ENCODE measurements at places on chromosomes 3 and 15.

DNA sequence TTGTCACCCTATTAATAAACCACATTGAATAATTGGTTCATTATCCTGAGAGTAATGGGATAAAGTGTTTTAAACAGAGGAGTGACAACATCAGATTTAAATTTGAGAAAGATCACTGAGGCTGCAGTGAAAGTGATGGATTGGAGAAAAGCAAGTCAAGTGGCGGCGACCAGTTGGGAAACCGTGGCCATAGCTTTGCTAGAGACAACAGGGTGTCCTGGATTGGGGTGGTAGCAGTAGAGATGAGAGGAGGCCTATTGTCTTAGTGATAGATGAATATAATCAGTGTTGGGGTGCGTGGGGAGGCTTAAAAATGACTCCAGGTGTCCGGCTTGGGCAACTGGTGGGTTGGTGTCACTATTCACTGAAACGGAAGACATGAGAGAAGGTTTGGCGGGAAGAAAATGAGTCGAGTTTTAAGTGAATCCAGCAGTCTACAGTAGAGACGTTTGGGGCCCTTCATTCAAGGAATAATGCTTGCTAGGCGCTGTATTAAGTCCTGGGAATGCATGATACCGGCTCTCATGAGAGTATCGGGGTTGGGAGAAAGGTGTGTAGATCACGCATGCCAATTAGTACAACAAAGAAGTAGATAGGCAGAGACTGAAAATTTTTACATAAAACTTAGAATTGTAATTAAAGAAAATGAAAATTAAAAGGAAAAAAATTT lies 819 bp downstream of the NEK4 start:
- DNase-seq, result no peak

- no peak for DNase-seq
Observed at GRCh38 chr3:155244216-155244615, 49.3 kb downstream of the STRIT1 start.

DNA sequence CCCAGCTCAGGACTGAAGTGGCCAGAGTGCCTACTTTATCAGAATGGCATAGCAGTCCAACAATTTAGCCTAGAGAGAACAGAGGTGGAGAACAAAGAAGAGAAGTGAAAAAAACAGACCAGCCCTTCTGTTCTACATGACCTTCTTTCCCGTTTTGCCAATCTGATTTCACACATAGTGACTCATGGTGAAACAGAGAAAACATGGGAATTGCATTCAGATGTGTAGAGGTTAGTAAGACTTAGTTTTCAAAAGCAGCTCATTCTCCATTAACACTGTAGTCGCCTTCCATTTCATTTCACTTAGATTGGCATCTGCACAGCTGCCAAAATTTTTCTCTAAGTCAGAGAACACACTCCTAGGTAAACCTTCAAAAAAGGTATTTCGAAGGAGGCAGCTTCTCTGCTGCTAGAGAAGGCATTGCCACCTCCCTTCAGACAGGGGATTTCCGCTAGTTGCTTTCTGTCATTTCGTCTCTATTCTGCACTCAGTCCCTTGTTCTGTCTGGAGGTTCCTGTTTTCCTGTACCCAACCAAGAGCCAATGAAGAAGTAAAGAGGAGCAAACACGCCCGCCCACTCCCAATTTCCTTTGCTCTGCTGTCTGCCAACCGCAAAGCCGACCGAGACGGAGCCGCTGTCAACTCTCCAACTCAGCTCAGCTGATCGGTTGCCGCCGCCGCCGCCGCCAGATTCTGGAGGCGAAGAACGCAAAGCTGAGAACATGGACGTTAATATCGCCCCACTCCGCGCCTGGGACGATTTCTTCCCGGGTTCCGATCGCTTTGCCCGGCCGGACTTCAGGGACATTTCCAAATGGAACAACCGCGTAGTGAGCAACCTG lies at the start of gene ARL6IP5:
ARL6IP5 (plus strand) TSS at position 612 of the 842 bp plus-strand sequence; CDS start at position 723, 111 bp downstream.
- DNase-seq, result peak; percentile 38

GRCh38 chr15:72492733-72493132 lies 18.6 kb downstream of the ARIH1 start:
- no peak for DNase-seq

DNA sequence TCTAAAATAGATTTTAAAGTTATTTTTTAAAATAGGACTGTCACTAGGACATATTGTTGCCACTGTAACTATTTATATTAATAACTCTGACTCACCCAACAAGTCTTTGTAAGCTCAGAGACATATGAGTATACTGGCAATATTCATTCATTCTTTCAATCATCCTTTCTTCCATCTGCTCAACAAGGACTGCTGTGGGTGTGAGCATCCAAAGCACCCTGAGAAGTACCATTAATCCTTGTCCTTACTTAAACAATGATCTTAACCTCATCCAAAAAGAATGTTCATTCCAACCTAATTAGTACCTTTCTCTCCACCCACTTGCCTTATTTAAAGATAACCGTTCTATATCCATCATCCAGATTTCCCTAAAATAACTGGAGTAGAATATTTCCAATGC lies 94.2 kb upstream of the PPP2R3A start:
- DNase-seq, result no peak

- peak; percentile 70 for DNase-seq
Observed at GRCh38 chr3:43155464-43156121, 49.7 kb upstream of the POMGNT2 start.

- no peak for DNase-seq
Observed at GRCh38 chr15:61974759-61975158, 85.5 kb downstream of the VPS13C start.

- DNase-seq, result no peak
Observed at GRCh38 chr3:13954266-13954665, 74.4 kb upstream of the WNT7A start.

DNA sequence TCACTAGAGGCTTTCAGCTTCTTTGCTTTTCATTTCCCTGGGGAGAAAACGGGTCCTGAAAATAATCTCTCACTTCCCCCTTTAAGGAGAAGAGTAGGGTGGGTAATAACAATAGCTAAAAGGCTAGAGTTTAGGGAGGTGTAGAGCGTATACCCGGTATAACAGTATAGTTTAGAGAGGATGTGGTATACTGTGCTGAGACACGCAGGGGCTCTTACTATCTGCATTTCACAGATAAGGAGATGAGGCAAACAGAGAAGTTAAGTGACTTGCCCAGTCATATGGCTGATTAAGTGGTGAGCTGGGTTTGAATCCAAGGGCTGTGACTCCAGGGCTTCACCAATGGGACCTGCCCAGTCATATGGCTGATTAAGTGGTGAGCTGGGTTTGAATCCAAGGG lies 15.0 kb upstream of the KCNMB3 start:
- DNase-seq, result no peak

DNA sequence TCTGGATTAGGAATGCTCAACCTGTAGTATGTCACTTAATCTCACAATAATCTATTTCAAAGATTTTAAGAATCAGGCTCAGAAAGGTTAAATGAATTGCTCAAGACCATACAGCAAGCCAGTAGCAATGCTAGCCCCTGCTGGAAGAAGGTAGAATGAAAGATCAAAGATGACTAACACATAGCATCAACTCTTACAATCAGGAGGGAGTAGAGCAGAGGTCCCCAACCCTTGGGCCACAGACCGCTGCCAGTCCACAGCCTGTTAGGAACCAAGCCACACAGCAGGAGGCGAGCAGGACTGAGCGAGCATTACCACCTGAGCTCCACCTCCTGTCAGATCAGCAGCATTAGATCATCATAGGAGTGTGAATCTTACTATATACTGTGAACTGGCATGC lies 15.5 kb upstream of the GATM start:
- DNase-seq, result no peak

GRCh38 chr3:27630885-27631284 lies 91.2 kb downstream of the EOMES start:
- peak; percentile 35 for DNase-seq

DNA sequence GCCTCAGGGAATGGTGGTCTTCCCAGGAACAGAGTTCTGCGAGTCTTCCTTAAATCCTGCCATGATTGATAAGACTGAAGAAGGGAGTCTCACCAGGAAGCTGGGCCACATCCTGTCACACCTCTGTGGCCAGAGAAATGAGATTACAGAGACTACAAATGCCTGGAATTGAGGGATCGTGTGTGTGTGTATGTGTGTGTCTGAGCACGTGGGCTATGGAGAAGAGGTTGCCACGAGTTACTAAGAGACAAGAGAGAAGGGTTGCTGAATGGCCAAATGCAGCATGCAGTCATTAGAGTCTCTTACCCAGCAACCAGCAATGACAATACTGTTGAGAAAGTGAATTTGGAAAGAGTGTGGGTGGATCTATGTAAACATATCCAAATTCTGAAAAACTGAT lies 443.1 kb downstream of the MFSD1 start:
- DNase-seq, result no peak

GRCh38 chr3:24394754-24395153 lies 99.9 kb downstream of the THRB start:
- no peak for DNase-seq

DNA sequence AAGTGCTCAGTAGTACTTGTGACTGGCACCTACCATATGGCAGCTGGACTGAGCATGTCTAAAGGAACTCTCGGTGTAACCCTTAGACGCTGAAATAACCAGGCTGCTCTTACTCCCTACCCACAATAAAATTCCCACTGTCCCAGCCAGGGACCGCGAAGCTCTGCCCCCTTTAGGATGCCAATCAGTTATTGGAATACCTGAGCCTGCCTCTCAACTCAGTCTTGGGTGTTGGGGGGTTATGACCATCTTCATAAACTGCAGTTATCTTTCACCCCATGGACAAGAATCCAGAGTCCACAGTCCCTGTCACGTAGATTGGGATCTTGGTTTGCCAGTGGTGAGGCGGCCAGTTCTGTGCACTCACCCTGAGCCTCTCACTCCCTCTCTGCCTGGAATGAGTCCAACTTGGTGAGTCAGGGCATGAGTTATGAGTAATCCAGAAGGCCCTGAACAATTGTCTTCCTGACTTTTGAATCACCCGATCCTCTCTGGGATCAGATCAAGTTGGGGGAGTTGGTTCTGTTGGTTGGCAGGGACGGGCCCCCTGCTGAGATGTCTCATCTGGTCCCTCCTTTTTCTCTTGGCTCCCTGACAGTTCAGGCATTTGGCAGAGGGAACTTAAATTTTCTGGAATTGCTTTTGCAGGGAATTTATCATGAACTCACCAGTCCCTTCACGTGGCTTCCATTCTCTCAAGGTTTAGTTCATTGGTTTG lies 120.1 kb upstream of the UBE2E1 start:
- peak; percentile 76 for DNase-seq

DNA sequence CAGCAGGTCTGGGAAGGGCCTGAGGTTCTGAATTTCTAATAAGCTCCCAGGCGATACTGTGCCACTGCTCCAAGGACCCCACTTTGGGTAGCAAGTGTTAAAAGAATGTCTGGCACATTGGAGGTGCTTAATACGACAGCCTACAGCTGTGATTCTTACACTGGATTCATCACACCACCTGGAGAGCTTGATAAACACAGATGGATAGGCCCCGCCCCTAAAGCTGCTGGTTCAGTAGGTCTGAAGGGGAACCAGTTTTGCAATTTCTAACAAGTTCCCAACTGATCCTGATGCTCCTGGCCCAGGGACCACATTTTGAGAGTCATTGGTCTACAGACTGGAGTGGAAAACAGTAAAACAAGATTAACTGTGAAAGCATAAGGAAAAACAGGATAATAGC lies 124.8 kb upstream of the ST8SIA2 start:
- no peak for DNase-seq

DNA sequence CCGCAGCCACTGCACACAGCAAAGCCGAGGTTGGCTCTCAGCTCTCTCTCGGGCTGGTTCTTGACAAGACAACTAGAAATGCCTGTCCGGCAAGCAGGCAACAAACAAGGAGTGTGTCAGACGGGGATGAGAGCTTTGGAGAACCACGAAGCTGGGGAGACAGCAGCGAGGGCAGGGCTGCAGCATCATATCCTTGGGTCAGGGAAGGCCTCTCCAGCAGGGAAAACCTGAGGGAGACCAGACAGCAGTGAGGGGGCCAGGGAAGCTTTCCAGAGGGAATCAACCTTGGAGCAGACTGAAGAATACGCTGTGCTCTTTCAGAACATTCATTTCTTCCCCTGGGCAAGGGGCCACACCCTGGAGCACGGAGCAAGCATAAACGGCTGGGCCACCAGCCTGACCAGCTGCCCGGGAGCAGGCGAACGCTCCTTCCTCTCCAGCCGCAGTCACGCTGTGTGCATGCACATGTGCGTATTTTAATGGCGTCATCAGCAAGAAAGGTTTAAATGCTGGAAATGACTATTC lies 58.7 kb downstream of the CHSY1 start:
- no peak for DNase-seq

GRCh38 chr3:51729042-51729633 lies 22.3 kb downstream of the GRM2 start:
- DNase-seq, result no peak

GRCh38 chr15:86647810-86648440 lies 568.3 kb downstream of the AGBL1 start:
- no peak for DNase-seq

DNA sequence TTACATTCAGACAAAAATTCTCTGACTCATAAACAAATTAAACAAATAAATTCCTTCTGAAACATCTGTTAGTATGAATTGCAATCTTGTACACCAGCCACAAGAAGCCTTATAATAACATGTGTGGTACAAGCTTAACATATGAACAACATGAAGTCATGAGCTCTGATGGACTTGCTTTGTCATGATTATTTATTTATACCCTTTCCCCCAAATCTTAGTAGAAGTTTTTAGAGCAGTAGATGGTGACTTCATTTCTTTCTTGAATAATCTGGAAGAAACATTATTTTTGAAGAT lies 633.4 kb downstream of the EPHA3 start:
- no peak for DNase-seq

GRCh38 chr3:25728101-25728500 lies 55.1 kb downstream of the NGLY1 start:
- DNase-seq, result no peak

DNA sequence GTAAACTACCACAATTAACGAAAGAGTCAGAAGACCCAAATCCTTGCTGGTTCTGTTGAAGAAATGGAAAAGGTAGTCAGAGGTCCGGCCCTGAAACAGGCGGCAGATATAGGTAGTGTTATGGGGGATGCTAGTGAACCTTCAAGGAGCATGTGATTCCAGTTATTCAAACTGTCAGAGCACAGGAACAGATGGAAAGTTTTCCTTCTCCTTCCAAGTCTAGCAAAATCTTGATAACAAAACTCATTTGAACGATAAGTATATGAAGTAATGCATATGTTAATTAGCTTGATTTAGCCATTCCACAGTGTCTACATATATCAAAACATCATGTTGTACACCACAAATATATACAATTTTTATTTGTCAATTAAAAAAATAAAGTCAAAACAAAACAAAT lies 26.6 kb upstream of the GOLGA8J start:
- DNase-seq, result no peak

GRCh38 chr3:23075496-23075895 lies 127.6 kb upstream of the UBE2E2 start:
- DNase-seq, result no peak

- DNase-seq, result no peak
Observed at GRCh38 chr3:76122007-76122406, 336.7 kb upstream of the ZNF717 start.

- DNase-seq, result no peak
Observed at GRCh38 chr3:43015572-43015971, 36.5 kb downstream of the GASK1A start.

GRCh38 chr15:39713846-39714245 lies 68.8 kb downstream of the FSIP1 start:
- no peak for DNase-seq
